ENCODE measurements at places on chromosomes 12 and 14.

DNA sequence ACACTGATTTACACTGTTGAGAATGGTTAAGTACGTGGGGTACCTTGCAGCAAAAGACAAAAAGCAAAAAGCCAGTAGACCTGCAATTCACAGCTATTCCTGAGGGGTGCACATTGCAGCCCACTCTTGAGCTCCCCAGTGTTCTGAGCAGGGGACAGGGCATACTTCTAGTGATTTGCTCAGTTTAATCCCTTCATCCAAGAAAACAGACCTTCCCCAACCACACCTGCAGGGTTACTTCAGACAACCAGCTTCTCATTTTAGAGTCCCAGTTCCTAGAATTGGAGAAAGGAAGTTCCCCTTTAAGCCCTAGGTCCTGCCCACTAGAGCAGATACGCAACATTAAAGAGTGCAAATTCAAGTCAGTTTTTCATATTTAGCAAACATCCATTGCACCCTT, 3.6 kb upstream of the WSB2 start:
- no peak for DNase-seq

- DNase-seq: peak; percentile 29
Measured at GRCh38 chr14:68924186-68925158, 54.6 kb downstream of the ACTN1 start.

DNA sequence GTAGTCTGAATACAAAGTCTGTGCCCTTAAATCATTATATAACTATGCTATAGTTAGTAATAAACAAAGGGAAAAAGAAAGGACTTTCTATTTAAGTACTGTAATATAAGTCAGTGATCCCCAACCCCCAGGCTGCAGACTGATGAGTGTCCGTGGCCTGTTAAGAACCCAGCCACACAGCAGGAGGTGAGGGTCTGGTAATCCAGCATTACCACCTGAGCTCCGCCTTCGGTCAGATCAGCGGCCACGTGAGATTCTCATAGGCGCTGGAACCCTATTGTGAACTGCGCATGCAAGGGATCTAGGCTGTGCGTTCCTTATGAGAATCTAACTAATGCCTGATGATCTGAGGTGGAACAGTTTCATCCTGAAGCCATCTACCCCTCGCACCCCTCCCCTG, 15.7 kb downstream of the NFYB start:
- DNase-seq: no peak

GRCh38 chr12:4041187-4041885, 168.1 kb upstream of the PARP11 start:
- no peak for DNase-seq

GRCh38 chr12:109715310-109716091, 1.9 kb downstream of the FAM222A start:
- DNase-seq: no peak

- DNase-seq: no peak
Measured at GRCh38 chr12:19066475-19067001, 63.0 kb upstream of the PLEKHA5 start.

DNA sequence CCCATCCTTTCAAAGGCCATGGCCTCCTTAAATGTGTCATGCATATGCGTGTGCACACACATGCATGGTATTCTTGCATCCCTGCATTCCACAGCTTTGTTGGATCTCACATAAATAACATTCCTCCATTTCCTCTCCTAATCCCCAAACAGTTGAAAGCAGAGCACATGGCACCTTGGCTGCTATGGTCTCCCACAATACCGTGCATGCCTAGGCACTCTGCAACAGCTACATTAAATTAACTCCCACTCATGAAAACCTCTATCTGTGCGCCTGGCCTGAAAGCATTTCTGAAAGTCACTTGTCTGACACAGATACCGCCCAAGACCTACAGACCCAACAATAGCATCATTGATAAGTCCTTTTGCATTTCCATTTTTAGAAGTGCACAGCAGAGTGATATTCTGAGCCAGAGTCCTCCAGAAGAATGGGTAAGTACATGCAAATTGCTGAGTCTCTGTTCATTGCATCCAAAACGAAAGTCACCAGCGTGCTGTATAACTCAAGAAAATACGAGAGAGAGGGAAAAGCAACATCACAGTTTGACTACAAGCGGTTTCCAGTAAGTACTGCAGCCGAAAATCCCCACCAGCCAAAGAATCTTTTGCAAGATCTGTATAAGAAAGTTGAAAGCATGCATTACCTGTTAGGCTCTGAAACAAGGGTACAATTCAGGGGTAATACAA, 436 bp downstream of the ASB2 start:
- DNase-seq: no peak

GRCh38 chr12:92745856-92746550, 43.2 kb downstream of the PLEKHG7 start:
- DNase-seq: no peak

DNA sequence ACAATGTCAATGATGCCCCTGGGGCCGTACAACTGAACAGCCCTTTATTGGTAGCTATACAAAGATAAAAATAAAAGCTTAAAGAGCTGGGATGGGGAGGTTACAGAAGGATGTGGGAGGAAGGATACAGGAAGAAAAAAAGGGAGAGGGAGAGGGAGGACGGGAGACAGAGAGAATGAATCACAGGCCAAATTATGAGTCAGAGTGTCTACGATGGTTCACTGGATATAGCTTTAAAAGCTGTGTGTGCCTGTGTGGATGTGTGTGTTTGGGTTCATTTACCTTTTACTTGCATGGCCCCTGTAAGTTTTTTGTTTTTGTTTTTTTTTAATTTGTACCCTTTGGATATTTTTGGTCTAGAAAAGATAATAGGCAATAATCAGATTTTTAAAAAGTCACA, 111.9 kb downstream of the CCDC60 start:
- DNase-seq: no peak

DNA sequence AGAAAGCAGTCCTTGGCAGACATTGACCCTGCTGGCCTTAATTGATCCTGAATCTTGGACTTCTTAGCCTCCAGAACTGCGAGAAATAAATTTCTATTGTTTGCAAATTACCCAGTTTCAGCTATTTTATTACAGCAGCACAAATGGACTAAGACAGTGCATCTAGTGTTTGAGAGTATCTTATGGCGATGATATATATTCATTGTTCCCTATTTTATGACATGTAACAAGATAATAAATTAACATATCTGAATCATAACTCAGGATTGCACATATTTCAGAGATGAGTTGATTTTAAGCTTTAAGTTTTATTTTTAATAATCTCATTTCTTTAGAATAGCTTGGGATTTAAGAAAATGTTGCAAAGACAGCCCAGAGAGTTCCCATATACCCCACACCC, 167.4 kb upstream of the FOXG1 start:
- DNase-seq: no peak

GRCh38 chr12:65199604-65200003, 30.2 kb downstream of the LEMD3 start:
- DNase-seq: no peak

DNA sequence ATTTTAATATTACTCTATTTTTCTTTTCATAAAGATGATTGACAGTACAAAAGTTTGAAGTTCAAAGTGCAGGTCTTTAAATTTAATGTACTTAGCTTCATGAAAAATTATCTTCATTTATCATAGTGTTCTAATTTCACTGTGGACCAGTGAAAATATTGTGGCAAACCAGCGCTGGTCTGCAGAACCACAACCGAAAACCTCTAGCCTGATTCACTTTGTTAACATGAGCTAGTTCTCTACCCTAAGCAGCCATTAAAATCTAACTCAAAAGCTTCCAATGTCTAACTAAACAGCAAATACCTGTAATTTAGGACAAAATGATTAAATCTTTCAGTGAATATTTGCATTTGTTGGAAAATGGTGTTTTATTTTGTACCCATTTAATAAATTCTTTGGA, 161.1 kb upstream of the TMTC2 start:
- DNase-seq: no peak

- DNase-seq: no peak
Measured at GRCh38 chr12:42725809-42726208, 136.3 kb upstream of the PRICKLE1 start.

DNA sequence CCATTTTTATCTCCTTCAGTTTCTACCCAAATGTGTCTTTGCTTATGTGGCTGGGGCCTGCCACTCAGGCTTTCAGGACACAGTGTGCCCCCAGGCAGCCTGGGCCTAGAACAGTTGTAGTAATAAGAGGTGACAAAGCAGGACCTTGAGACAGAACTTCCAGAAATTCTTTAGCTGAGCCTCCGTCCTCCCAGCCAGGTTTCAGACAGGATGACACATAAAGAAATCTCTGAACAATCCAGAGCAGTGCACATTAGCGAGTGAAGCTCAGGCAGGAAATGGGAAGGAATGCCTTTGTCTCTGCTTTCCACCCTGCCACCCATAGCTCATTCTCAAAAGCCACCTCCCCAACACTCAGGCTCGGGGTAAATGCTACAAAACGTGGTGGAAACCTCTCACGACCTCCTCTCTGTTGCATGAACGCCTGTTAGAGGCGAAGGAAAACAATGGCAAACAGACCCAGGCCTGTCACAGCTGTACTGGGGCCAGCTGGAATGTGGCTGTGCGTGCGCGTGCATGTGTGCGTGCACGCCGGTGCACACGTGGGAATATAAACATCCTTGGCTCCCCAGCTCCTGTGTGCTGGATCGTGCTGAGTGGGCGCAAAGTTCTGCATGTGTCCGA, 286.7 kb downstream of the ZFP36L1 start:
- DNase-seq: no peak

DNA sequence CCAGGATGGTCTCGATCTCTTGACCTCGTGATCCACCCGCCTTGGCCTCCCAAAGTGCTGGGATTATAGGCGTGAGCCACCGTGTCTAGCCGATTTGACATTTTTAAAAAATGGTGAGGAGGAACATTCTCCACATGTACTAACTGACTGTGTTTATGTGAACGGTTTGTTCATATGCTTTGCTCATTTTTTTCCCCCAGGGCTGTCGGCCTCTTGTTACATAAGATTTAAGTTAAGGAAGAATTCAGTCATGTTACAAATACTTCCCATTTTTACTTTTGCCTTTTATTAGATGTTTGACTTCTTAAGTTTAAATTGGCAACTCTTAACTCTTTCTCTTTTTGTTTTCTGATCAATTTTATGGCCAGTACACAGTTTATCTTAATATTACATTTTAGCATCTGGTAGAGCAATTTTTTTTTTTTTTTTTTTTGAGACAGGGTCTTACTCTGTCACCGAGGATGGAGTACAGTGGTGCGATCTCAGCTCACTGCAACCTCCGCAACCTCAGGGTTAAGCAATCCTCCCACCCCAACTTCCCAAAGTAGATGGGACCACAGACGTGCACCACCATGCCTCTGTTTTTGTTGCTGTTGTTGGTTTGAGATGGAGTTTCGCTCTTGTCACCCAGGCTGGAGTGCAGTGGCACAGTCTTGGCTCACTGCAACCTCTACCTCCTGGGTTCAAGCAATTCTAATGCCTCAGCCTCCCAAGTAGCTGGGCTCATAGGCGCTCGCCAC, 9.6 kb downstream of the GNS start:
- DNase-seq: no peak

GRCh38 chr12:111276146-111276545, 92.7 kb downstream of the PHETA1 start:
- DNase-seq: no peak

DNA sequence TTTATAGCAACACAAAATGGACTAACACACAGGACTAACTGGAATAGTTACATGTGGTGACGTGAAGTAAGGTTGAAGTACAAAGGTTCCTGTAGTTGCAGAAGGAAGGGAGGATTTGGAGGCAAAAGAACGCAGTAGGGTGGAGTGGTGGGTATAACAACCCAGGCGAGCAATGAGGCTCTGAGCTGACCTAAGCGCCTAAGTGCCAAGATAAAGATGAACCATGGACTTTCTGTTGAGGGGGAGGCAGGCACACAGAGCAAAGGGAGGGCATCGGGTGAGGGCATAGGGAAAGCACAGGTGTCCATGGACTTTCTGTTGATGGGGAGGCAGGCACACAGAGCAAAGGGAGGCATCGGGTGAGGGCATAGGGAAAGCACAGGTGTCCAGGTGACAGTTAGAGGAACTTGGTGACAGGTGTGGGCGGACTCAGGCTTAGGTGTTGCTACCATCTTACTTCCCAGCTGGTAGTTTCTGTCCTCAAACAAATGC, 15.2 kb downstream of the SCNN1A start:
- DNase-seq: no peak
